ENCODE measurements at places on chromosomes 7 and 10.

DNA sequence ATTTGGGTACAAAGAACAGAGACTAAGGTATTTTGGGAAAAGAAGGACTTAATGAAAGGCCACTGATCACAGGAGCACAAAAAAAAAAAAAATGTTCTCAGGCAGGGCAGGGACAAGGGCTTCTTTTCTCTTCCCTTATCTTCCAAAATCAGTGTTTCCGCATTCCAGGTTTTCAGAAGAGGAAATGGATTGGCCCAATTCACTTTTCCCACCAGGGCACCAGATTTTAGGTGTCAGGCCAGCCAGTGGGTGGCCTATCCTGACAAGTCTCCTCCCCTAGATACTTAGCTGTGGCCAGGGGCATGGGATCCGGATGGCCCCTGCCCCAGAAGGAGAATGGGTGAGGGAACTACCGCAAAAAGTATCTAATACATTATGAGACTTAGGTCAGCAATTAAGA, 88.9 kb upstream of the WAC start:
- DNase-seq, result no peak

DNA sequence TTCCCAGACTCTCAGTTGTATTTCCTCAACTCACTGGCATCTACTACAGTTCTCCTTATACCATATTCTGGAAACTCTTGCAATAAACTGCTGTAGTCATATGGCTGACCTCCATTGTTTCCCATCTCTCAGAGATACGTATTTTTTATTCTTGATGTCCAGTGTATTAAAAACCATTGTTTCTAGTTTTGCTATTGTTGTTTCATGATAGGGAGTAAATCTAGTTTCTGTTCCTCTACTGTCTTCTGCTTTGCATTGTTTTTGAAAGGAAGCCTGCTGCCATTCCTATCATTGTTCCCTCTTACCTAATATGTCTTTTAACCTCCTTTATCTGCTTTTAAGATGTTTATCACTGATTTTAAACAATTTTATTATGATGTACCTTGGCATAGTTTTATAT, 255.0 kb downstream of the ADK start:
- DNase-seq, result no peak

- no peak for DNase-seq
Observed at GRCh38 chr7:35546691-35547429, 148.1 kb downstream of the HERPUD2 start.

GRCh38 chr7:77684030-77684429, 12.2 kb upstream of the RSBN1L start:
- DNase-seq, result no peak

GRCh38 chr7:26160896-26161295, 8.9 kb downstream of the NFE2L3 start:
- DNase-seq, result no peak

- no peak for DNase-seq
Observed at GRCh38 chr7:8638076-8638475, 204.7 kb downstream of the NXPH1 start.

DNA sequence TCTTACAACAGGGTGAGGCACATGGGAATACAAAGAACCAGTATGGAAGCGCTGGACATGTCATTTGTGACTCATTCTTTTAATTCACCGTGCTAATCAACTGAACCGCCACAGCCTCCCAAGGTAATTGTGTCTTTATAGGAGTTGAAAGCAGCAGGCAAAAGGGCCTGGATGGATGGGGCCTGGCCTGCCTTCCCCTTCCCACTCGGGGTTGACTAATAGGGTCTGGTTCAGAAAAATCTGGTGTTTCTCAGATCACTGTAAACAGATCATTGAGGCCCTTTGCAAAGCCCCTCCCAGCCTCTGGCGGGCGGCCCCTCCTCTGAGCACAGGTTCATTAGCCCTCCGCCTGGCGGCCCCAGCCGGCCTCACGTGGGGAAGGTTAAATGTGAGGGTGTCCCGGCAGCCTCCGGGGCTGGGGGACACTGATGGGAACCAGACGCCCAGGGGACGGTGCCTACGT, 100.8 kb downstream of the EBF3 start:
- peak; percentile 74 for DNase-seq

DNA sequence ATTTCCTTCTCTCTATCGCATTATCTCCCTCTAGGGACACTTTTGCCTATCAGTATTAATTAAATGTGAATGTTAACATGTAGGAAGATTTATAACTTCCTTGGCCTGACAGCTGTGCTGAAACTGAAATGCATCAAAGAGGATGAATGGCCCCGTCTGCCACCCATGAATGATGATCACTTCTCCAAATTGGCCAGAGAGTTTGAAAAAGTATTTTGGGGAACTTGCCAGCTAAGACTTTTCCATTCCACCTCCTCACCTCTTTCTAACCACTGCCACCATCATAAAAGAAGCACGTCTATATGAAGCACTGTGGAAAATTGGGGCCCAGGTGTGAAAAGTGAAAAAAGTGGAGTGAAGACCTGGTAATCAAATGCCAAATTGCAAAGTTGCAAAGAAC, 25.4 kb upstream of the ST8SIA6 start:
- DNase-seq, result no peak

DNA sequence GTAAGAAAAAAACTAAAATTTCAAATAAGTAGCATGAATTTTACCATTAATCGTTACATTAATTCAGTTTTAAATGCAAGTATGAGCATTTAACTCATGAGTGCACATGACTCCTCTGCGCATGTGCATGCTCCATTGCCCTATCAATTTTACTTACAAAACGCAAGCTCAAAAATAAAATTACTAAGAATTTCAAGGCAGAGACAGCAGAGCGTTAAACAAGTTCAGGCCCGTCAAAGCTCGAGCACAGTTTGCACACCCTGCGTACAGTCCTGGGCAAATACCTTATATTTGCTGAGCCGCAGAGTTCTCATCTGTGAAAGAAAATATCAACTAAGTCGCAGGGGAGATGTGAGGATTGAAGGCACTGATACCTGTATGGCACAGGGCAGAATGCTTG, 373.6 kb downstream of the BBS9 start:
- DNase-seq, result no peak

GRCh38 chr7:17679458-17679857, 260.8 kb downstream of the SNX13 start:
- no peak for DNase-seq

GRCh38 chr7:102981451-102981850, 68.7 kb downstream of the LRRC17 start:
- DNase-seq, result no peak
